ENCODE measurements at places on chromosomes 12 and 14.

GRCh38 chr14:79378020-79378419 lies 833.3 kb downstream of the DIO2 start:
- DNase-seq, result no peak

DNA sequence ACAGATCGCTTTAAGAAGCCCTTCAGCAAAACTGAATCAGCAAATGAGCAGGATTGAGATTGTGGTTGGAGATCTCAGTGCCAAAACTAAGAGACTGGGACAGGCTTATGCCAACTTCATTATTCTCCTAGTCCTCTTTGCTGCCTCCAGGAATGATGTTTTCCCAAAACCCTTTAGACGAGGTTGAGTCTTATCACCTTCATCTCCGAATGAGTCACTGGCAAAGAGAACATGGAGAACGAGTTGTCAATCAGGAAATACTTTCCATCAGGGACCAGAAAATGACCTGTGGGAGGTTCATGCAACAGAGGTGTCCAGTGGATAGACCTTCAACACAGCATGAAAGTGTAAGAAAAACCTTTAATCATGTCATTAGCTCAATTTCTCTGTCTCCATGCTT lies 461.5 kb downstream of the RMST start:
- no peak for DNase-seq

- no peak for DNase-seq
Observed at GRCh38 chr12:42370013-42370412, 44.0 kb downstream of the PPHLN1 start.

DNA sequence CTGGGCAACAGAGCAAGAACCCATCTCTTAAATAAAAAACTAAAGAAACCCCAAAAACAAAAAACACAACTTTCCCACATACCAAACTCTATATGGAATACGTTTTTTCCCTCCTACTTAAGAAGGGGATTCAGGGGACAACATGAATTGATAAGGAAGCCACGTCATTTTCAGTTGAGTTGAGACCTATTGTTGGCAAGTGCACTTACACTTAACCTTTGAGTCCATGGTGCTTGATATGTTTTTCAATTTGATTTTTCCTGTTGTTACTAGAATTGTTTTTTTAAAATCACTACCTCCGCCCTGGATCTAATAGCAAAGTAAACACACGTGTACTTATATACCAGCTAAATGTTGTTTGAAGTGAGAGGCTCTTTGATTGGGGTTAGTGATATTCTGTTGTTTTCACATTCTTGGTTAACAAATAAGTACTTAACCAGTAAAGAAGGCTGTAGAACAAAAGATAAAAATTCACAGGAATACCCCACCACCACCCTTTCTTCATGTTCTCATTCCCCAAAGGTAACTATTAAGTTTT lies 2.0 kb downstream of the FAM177A1 start:
- no peak for DNase-seq
